ENCODE measurements at places on chromosomes 2 and 18. TPM values are rescaled to one million over a fixed set of nuclear protein-coding genes. Genes with fewer than 3 reads are reported as not detected.

SOCS6 gene
- total RNA-seq: 17.8 TPM

CNDP1 gene
- not detected for total RNA-seq

DSC2 gene
- 18.2 TPM for total RNA-seq

CFAP210 gene
- not detected for total RNA-seq

MREG gene
- 3.3 TPM for total RNA-seq

PLGLB2 gene
- total RNA-seq: 1.3 TPM

ALPP gene
- total RNA-seq: not detected

PIEZO2 gene
- total RNA-seq: 0.98 TPM

CMPK2 gene
- total RNA-seq: 2.4 TPM

RSAD2 gene
- total RNA-seq: 1.5 TPM

ABCG8 gene
- total RNA-seq: 0.19 TPM

SCTR gene
- not detected for total RNA-seq

ZNF804A gene
- total RNA-seq: 1.2 TPM

C2orf78 gene
- total RNA-seq: not detected

PTPRM gene
- total RNA-seq: 206 TPM

CREG2 gene
- total RNA-seq: not detected

ACMSD gene
- total RNA-seq: not detected

CFAP65 gene
- total RNA-seq: not detected

INHA gene
- total RNA-seq: not detected

HNRNPA3 gene
- 104 TPM for total RNA-seq

MRO gene
- 1.3 TPM for total RNA-seq

DNER gene
- 0.57 TPM for total RNA-seq

RAD51AP2 gene
- not detected for total RNA-seq

RUFY4 gene
- total RNA-seq: not detected

DGKD gene
- 17.2 TPM for total RNA-seq

SRBD1 gene
- 28.0 TPM for total RNA-seq
